Transverse colon (tissue), 4 donors: ENCODE measurements at places on chromosomes 13 and 19. TPM values are rescaled to one million over a fixed set of nuclear protein-coding genes. Genes with fewer than 3 reads are reported as not detected.

DNA sequence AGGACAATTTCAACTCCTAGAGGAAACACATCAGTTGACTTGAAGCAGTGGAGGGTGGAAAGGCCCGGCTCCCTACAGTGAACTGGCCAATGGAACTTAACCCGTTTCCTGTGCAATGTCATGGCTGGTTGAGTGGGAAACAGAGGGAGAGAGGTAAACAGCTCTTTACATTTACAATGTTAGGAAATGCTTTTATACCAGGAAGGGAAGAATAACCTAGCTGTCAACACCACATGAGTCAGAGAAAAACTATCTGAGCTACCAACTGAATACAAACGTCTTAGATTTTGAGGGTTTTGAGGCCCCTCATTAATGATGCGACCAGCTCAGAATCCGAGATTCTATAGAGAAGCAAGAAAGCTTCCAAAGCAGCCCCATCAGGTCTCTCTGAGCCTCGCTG, 36.7 kb downstream of the CARD8 start:
- no peak for DNase-seq
- no peaks in the 10 kb centered on the region for H3K36me3 ChIP-seq
- H3K4me1 ChIP-seq, result no peaks in the 10 kb centered on the region
- no peaks in the 10 kb centered on the region for H3K27me3 ChIP-seq
- H3K4me3 ChIP-seq, result no peak overlapping the region

DNA sequence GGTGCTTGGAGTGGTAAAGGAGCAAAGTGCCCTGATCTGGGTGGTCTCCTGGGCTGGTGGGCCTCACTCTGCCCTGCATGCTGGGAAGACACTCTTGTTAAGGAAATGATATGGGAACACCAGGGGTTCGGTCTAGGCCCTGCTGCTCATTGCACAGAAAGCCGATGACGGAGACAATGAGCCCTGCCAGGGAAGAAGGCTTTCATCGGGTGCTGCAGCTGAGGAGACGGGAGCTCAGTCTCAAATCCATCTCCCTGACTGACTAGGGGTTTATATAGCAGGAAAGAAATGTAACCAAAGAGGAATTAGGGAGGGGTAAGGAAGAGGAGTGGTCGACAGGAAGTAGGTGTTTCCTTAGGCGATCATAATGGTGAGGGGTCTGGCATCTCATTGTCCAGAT, 253.4 kb downstream of the TEX29 start:
- no peaks in the 10 kb centered on the region for H3K36me3 ChIP-seq
- DNase-seq, result no peak
- H3K27me3 ChIP-seq, result no peaks in the 10 kb centered on the region
- no peak overlapping the region for H3K27ac ChIP-seq
- H3K4me1 ChIP-seq, result no peaks in the 10 kb centered on the region

- no peak for DNase-seq
- H3K4me3 ChIP-seq, result no peak overlapping the region
- H3K27ac ChIP-seq, result peak overlapping the region; percentile 42
- no peaks in the 10 kb centered on the region for H3K4me1 ChIP-seq
These were observed 125.7 kb upstream of the NBEA start for GRCh38 chr13:34816245-34816884.

GRCh38 chr13:26759907-26760831, at the start of gene GPR12:
GPR12 (minus strand) TSS chr13:26760786; CDS start chr13:26759827, 959 bp downstream.
- H3K27me3 ChIP-seq, result peaks cover 78% of the 10 kb centered on the region
- DNase-seq, result no peak

The HPN gene
- total RNA-seq, result not detected

- no peaks in the 10 kb centered on the region for H3K36me3 ChIP-seq
- no peak overlapping the region for H3K4me3 ChIP-seq
- DNase-seq, result peak; percentile 66
- H3K27me3 ChIP-seq, result no peaks in the 10 kb centered on the region
These were observed 23.2 kb upstream of the GTF3A start for GRCh38 chr13:27401210-27401609.

- no peak overlapping the region for H3K4me3 ChIP-seq
- no peaks in the 10 kb centered on the region for H3K36me3 ChIP-seq
- no peak for DNase-seq
- H3K4me1 ChIP-seq, result no peaks in the 10 kb centered on the region
- H3K27ac ChIP-seq, result no peak overlapping the region
These were observed 418.2 kb downstream of the DCT start for GRCh38 chr13:94061301-94061700.

DNA sequence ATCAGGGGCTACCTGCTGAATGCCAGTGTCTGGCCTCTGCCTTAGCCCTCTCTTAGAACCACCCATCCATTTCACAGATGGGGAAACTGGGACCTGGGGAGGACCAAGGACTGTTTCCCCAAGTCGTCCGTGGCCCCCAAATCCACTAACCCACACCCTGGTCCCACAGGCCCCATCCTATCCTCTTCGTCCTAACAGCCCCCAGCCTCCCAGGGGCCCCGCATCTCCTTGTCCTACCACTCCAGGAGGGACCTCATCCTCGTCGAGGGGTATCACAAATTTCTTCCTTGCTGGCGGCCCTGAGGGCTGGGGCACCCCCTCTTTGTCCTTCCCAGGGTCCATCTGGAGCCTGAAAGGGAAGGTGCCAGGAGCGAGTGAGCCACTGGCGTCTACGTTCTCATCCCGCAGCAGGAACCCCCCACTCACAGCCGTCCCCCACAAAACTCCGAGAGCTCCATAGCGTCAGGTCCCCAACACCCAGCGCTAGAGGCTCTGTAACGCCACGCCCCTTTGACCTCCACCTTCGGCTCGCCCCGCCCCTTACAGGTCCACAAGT, 606 bp downstream of the ERCC1 start:
- H3K27me3 ChIP-seq, result peaks cover 6% of the 10 kb centered on the region
- H3K4me3 ChIP-seq, result peak overlapping the region; percentile 12

DNA sequence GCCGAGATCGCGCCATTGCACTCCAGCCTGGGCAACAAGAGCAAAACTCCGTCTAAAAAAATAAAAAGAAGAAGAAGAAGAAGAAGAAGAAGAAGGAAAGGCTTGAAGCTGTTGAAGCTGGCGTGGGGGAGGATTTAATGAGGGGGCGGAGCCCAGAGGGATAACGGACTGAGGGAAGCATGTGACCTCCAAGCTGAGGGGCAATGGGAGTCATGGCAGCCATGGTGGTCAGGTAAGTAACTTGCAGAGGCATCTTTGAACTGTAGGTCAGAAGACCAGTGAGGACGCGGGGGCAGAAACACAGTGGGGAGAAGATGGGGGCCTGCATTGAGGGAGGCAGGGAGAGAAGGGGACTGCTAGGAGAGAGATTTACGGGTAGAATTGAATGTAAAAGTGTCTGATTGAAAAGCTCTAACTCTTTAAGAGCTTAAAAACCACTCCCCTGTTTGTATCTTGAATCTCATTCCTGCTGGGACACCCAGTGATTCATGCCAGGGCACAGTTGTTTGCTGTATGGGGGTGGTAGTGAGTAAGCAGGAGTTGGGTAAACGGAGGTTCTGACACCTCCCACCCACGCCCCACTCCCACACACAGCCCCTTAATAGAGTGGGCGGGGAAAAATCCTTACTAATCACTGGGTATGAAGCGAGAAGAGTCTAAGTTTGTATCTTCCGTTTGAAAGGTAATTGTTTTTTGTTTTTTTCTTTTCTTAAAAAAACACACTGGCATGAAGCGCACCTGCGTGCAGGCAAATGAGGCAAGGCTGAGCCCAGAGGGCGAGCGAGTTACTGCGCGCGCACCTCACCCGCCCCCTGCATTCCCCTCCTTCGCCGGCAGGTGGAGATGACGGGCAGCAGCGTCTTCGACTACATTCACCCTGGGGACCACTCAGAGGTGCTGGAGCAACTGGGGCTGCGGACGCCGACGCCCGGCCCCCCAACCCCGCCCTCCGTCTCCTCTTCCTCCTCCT, 13.0 kb downstream of the TMEM160 start:
- DNase-seq, result peak; percentile 95
- peaks cover 42% of the 10 kb centered on the region for H3K27me3 ChIP-seq
- H3K27ac ChIP-seq, result peak overlapping the region; percentile 80
- peak overlapping the region; percentile 18 for H3K4me3 ChIP-seq

DNA sequence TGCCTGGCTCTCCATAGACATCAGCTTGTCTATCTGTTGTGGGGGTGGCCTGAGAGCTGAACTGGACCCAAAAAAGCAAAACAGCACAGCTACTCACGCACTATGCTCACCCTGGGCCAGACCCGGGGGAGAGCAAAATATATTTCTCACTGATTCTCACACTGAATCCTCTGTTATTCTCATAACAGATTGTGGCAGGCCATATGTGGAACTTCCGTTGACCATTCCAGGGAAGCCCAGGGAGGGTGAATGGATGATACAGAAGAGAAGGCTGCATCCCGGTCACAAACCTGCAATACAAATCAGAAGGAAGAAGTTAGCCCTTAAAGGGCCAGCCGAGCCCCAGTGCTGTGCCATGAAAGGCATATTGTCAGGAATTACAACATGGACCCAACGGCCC, 362.5 kb downstream of the ZNF536 start:
- no peaks in the 10 kb centered on the region for H3K36me3 ChIP-seq
- no peak overlapping the region for H3K4me3 ChIP-seq
- no peaks in the 10 kb centered on the region for H3K27me3 ChIP-seq

GRCh38 chr19:3058009-3058820, 4.1 kb downstream of the TLE5 start:
- peak overlapping the region; percentile 87 for H3K27ac ChIP-seq
- H3K27me3 ChIP-seq, result no peaks in the 10 kb centered on the region
- H3K4me3 ChIP-seq, result no peak overlapping the region
- DNase-seq, result no peak

DNA sequence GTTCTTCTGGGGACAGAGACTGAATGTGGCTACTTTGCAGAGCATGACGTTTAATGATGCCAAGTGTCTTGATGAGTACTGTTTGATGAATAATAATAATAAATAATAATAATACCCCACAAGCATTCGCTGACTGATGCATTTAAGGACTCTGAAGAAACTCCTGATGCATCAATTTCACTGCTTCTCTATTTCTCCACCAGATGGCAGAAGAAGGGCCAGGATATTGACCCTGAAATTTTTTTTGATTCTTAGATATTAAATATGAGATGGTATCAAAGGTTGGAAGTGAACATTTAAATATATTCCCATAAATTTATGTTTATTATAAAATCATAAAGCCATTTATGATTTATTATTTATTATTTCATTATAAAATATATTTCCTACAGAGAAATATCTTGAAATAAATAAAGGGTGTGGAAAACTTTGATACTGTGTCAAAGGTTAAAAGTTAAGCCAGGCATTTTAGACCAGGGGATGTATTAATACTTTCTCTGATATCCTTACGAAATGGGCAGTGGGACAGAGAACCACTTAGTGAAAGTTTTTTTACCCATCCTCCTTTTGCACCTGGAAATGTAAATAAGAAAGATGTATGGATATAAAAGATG, 170.9 kb downstream of the LACC1 start:
- no peaks in the 10 kb centered on the region for H3K27me3 ChIP-seq
- DNase-seq, result no peak
- H3K36me3 ChIP-seq, result no peaks in the 10 kb centered on the region
- peaks cover 20% of the 10 kb centered on the region for H3K4me1 ChIP-seq
- H3K4me3 ChIP-seq, result no peak overlapping the region
- peak overlapping the region; percentile 62 for H3K27ac ChIP-seq
